ENCODE measurements at places on chromosomes 3 and 15.
A peak's percentile ranks its signal among the peaks of the same experiment; 100 is the strongest.

DNA sequence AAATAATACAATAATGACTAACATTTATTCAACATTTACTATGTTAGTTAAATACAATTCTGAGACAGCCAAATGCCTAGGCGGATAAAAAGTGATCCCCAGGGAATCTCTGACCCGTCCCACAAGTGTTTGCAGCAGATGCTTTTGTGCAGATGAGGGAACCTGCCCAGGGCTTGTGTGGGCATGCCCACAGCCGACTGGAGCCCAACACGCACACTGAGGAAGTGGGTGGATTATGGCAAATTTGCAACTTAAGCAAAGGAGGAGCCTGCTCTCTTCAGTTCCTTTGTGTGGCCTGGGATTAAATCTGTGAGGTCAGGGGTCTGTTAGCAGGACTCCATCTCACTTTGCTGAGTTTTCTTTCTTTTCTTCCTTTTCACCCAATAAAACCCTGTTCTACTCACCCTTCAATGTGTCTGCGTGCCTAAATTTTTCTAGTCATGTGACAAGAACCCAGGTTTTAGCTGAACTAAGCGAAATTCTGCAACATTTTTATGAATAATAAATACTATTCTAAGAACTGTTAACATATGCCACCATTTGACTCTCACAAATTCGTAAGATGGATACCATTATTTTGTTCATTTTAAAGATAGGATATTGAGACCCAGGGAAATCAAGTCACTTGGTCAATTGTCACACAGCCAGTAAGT is 13.9 kb upstream of the RTP1 start:
- DNase-seq: no peak

DNA sequence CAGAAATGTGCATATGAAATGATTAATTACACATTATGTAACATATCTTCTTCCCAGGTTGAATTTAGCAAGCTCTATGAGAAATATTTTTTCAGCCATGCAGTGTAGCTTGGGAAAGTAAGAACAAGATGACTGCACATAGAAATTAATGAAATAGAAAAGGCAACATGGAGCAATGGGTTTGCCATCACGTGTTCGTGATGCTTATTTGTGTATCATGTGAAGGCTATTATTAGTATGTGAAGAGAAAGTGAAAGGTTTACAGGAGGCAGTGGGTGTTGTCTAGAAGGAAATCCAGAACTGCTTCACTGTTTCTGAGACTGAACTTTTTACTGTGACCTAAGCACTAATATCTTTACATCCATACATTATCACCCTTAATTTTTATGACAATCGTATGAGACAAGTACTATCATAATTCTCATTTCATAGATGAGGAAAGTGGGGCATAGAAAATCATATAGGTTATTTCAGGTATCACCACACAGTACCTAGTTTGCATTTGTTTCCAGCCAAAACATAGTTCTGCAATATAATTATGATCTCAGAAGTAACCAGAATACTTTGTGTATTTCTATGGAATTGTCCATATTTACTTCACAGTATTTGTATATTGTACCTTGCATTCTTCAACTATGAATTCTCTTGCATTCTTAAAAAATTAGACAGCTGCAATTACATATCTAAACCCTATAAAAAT is 14.9 kb downstream of the SERPINI1 start:
- no peak for DNase-seq

- DNase-seq: no peak
Measured at GRCh38 chr3:161233557-161233956, 12.4 kb downstream of the NMD3 start.

GRCh38 chr15:78284758-78285157 is 14.7 kb downstream of the SKIC8 start:
- DNase-seq: no peak

- DNase-seq: no peak
Measured at GRCh38 chr15:77800305-77800704, 167.6 kb upstream of the LINGO1 start.

DNA sequence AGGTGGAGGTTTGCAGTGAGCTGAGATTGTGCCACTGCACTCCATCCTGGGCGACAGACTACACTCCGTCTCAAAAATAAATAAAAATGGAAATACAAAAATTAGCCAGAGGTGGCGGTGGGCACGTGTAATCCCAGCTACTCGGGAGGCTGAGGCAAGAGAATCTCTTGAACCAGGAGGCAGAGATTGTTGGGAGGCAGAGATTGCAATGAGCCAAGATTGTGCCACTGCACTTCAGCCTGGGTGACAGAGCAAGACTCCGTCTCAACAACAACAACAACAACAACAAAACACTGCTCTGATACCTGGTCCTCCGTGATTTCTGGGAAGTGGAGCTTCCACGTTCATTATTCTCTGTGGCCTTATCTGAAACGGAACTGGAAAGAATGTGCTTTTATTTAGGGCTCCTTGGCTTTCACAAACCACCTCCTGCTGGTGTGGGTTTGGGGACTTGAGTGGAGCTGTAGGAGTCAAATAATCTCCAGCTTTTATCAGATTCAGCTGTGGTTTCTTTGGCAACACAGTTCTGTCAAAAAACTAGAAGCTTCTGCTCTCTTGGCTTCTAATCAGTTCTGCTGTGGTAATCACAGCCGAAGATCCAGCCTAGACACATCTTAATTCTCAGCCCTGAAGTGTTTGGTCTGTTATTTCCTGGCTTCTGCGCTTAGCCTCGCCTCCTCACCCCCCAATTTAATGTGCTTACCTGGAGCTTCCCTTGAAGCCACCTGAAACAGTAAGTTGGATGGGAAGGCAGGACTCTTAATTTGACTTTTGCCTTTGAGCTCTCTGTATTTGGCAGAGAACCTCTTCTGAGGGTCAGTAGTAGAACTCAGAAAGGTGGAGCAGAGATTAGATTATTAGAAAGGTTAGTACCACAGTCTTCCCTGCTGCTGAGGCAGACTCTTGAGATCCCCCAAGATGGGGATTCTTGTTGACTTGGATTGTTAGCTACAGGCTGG is 21.4 kb downstream of the IRAK2 start:
- DNase-seq: no peak

DNA sequence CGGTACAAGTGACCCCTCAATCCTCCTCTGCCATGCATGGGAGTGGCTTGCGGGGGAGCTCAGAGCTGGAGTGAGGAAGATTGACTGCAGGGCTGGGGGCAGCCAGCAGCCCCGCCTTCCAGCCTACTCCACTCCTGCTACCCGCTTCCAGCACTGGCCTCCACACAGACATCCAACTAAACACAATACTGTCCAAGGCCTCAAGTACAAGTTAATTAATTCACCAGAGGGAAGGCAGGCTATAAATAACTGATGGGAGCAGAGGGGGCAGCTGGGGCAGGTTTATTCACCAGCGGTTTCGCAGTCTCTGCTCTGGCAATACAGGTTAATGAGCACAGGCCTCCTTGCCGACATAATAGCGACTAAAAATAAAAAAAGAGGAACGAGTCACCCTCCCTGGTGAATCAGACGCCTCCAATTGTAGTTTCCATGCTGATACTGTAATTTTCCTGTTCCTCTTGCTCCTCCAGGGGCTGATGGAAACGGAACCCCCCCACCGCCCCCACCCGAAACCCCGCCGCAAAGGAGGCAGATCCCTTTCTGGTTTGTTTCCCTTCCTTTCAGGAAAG is 166.4 kb upstream of the TLE3 start:
- DNase-seq: no peak

DNA sequence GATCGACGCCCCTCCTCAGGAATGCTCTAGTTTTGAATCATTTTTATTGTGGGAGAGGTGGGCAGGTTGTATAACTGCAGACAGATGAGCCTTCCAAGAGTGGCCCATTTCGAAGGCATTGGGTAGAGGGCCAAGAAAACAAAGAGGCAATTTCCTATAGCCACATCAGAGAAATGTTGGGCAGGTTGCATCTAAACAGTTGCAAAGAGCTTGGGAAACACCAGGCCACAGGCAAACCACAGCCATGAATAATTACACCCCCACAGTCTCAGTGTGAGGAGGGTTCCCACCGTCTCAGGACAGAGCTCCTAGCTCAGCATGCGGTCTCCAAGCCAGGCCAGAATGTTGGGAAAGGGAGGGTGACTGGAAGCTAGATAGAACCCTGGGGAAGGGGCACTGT is 257.3 kb downstream of the ABHD5 start:
- DNase-seq: no peak

- DNase-seq: no peak
Measured at GRCh38 chr15:77826006-77826695, 193.4 kb upstream of the LINGO1 start.

DNA sequence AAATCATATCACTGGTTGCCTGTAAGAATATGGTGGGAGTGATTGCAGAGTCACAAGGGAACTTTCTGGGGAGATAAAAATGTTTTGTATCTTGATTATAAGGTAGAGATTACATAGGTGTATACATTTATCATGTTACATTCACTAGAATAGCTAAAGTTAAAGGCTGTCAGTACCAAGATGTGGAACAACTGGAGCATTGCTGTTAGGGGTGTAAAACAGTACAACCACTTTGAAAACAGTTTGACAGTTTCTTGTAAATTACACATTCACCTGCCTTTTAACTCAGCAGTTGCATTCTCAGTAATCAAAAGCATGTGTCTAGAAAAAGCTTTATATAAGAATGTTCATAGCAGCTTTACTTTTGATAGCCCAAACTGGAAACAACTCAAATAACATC is 27.6 kb downstream of the RASA2 start:
- DNase-seq: no peak

GRCh38 chr15:74438721-74439316 is 5.1 kb upstream of the SEMA7A start:
- DNase-seq: peak; percentile 63

DNA sequence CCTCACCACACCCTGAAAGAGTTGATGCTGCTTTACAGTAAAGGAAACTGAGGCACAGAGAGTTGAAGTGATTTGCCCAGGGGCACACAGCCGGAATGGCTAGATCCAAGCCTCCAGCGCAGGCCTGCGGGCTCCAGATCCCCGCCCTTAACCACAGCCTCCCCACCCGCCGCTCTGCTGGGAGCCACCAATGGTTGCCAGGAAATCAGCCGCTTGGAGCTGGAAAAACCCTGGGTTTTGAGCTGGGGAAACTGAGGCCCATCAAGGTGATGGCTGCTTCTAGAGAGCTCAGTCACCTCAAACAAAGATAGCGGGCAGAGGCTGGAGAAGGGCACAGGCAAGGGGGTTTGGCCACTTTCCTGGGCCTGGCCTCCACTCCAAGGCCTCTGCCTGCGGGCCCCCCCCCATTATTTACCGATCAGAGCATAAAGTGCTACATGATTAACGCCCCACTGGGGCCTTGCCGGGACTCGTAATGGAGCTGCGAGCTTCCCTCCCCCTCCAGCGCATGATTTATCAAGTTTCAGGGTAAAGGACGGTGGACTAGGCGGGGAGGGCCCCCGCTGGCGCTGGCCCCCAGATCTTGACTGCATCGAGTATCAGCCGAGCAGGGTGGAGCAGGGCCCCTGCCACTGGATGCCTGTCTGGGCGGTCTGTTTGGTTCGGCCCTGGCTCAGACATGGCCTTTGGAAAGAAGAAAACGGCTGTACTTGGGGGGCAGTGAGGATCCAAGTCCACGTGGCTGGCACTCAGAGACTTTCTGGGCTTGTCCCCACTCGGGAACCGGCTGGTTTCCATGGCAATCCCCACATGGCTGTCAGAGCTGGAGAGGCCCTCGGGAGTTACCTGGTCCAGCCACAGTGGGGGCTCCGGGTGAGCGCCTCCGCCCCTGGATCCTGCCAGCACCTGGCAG is 9.1 kb downstream of the PLXND1 start:
- DNase-seq: no peak

Data from substantia nigra (tissue), 51 donors.